ENCODE measurements at places on chromosomes 12 and 14. TPM values are rescaled to one million over a fixed set of nuclear protein-coding genes. Genes with fewer than 3 reads are reported as not detected.

DNA sequence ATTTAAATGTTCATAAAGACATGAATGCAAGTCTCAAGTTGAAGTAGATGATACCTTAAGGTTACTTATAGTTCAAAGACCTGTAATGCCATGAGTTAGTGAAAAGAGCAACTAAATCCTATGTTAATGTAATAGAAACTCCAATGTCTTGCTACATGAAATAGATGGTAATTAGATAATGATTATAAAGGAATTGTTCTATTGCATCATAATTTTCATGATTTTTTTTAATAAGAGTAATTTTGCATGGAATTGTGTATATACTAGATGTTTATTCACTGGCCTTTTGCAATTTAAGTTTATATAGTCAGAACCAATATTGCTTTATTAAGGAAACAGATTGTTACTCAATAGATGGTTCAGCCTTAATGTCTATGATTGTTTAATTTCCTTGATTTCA lies 115.5 kb upstream of the SYT10 start:
- H3K27ac ChIP-seq, result no peak overlapping the region
- DNase-seq, result no peak
- H3K4me1 ChIP-seq, result no peaks in the 10 kb centered on the region
- H3K4me3 ChIP-seq, result no peak overlapping the region
- H3K36me3 ChIP-seq, result no peaks in the 10 kb centered on the region

- no peak overlapping the region for H3K4me3 ChIP-seq
- H3K36me3 ChIP-seq, result no peaks in the 10 kb centered on the region
- no peaks in the 10 kb centered on the region for H3K27me3 ChIP-seq
- H3K4me1 ChIP-seq, result peaks cover 12% of the 10 kb centered on the region
- H3K27ac ChIP-seq, result no peak overlapping the region
Measured at GRCh38 chr12:104416136-104416535, 40.6 kb upstream of the CHST11 start.

SPX gene
- 4.0 TPM for total RNA-seq

- no peak overlapping the region for H3K27ac ChIP-seq
- no peaks in the 10 kb centered on the region for H3K36me3 ChIP-seq
- no peak for DNase-seq
- peaks cover 4% of the 10 kb centered on the region for H3K4me1 ChIP-seq
Measured at GRCh38 chr12:85275374-85275773, 4.6 kb upstream of the ALX1 start.

DNA sequence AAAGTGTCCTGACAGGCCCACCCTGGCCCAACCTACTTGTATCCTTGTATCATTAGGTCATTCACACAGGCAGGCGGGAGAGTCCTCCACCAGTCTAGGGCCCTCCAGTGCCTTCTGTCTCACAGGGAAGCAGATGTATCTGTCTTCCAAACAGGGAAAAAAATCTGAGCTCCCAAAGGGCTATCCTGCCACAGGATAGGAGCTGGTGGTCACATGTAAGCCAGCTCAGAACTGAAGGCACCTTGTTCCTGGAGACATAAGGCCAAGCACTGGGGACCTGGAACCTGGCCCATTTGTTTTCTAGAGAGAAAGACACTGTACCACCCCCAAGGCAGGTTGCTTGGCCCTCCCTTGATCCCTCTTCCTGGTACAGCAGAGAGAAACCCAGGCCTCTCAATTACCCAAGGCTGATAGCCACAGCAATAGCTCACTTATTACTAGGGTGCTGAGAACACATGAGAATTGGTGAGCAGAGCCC lies 19.4 kb upstream of the PLEKHH1 start:
- H3K36me3 ChIP-seq, result no peaks in the 10 kb centered on the region
- DNase-seq, result no peak
- H3K27me3 ChIP-seq, result peaks cover 78% of the 10 kb centered on the region
- no peak overlapping the region for H3K27ac ChIP-seq
- no peak overlapping the region for H3K4me3 ChIP-seq

DNA sequence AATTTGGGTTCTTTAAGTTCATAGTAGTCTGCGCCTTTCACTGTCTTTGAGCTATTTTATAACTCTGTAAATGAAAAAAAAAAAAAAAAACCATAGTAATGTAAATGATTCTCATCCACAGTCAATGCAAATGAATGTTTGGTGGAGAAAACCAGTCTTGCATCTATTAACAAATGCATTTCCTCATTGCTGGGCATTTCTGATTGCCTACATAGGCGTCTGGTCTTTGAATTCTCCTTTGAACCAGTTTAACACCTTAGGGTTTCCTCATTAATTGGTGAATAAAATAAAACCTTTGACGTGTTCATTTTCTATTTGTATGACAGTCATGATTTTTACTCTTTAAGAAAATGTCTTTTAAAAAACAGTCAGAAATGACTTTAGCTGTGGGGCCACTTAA lies 114.8 kb downstream of the C12orf75 start:
- no peak overlapping the region for H3K27ac ChIP-seq
- no peak overlapping the region for H3K4me3 ChIP-seq
- no peaks in the 10 kb centered on the region for H3K27me3 ChIP-seq
- H3K4me1 ChIP-seq, result peaks cover 3% of the 10 kb centered on the region
- no peak for DNase-seq

SLCO1B1 gene
- not detected for total RNA-seq

DNA sequence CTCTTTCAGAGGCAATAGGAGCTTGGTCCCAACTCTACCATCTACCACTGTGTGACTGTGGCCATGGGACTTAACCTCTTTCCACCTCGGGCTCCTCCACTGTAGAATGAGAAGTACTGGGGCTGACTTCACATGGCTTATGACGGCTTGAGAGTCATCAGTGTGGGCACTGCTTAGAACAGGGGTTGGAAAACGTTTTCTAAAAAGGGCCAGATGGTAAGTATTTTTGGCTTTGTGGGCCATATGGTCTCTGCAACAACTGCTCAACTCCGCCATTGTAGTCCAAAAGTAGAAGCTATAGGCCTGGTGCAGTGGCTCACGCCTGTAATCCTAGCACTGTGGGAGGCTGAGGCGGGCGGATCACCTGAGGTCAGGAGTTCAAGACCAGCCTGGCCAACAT lies 69.2 kb upstream of the LTA4H start:
- H3K36me3 ChIP-seq, result no peaks in the 10 kb centered on the region
- H3K4me1 ChIP-seq, result no peaks in the 10 kb centered on the region
- H3K27ac ChIP-seq, result no peak overlapping the region
- no peak for DNase-seq

- no peak for DNase-seq
- peak overlapping the region; percentile 85 for H3K4me3 ChIP-seq
- peak overlapping the region; percentile 76 for H3K27ac ChIP-seq
- H3K27me3 ChIP-seq, result peaks cover 5% of the 10 kb centered on the region
Measured at GRCh38 chr12:4320497-4320852, 538 bp upstream of the TIGAR start.

GRCh38 chr12:109743076-109743910 lies 29.7 kb downstream of the FAM222A start:
- DNase-seq, result no peak
- no peak overlapping the region for H3K4me3 ChIP-seq
- H3K27me3 ChIP-seq, result no peaks in the 10 kb centered on the region
- H3K36me3 ChIP-seq, result no peaks in the 10 kb centered on the region

DNA sequence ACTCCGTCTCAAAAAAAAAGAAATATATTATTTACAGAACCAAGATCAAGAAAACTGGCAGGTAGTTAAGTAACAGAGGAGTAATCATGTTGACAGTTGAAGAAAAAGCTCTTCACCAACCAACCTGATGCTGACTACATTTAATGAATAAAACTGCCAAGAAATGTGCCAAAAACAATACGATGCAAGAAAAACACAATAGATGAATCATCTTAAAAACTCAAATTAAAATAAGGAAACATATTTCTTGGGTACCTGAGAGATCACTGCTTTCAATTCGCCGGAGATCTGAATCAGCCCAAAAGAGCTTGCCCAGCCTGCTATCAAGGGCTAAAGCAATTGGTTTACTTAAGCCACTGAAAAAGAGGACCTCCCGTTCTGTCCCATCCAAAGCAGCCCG lies 76.4 kb downstream of the BCL2L14 start:
- H3K36me3 ChIP-seq, result peaks cover 22% of the 10 kb centered on the region
- no peak overlapping the region for H3K4me3 ChIP-seq
- no peaks in the 10 kb centered on the region for H3K27me3 ChIP-seq

MYH6 gene
- 0.03 TPM for total RNA-seq

- H3K36me3 ChIP-seq, result no peaks in the 10 kb centered on the region
- no peak overlapping the region for H3K4me3 ChIP-seq
- H3K27ac ChIP-seq, result no peak overlapping the region
- no peak for DNase-seq
Measured at GRCh38 chr14:42407153-42407552, 800.5 kb downstream of the LRFN5 start.

SYT1 gene
- total RNA-seq, result 36.9 TPM

GRCh38 chr14:37063467-37064240 lies 108.8 kb downstream of the SLC25A21 start:
- no peak for DNase-seq
- H3K4me3 ChIP-seq, result no peak overlapping the region
- no peaks in the 10 kb centered on the region for H3K36me3 ChIP-seq
- no peaks in the 10 kb centered on the region for H3K27me3 ChIP-seq

- H3K4me1 ChIP-seq, result peaks cover 9% of the 10 kb centered on the region
- H3K27ac ChIP-seq, result peak overlapping the region; percentile 30
- H3K4me3 ChIP-seq, result no peak overlapping the region
- H3K36me3 ChIP-seq, result no peaks in the 10 kb centered on the region
- no peaks in the 10 kb centered on the region for H3K27me3 ChIP-seq
Measured at GRCh38 chr14:81516986-81517797, 16.5 kb downstream of the SEL1L start.

DNA sequence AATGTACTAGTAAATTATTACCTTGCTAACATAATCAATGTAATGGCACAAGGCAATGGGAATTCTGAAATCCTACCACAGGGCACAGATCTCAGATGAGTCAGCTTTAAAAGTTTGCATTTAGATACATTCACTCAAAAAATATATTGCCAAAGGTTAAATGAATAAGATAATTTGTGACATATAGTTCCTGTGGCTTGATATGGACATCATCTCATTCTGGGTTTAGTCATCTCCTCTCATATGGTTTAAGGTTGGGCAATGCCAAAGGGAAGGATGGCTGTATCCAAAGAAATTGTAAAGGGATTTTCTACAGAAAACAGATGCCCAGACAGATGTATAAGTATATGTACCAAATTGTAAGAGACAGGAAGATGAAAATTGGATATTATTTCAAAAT lies 1065.0 kb downstream of the LRFN5 start:
- H3K27ac ChIP-seq, result no peak overlapping the region
- H3K36me3 ChIP-seq, result no peaks in the 10 kb centered on the region
- no peaks in the 10 kb centered on the region for H3K27me3 ChIP-seq
- no peak overlapping the region for H3K4me3 ChIP-seq
- no peaks in the 10 kb centered on the region for H3K4me1 ChIP-seq

DNA sequence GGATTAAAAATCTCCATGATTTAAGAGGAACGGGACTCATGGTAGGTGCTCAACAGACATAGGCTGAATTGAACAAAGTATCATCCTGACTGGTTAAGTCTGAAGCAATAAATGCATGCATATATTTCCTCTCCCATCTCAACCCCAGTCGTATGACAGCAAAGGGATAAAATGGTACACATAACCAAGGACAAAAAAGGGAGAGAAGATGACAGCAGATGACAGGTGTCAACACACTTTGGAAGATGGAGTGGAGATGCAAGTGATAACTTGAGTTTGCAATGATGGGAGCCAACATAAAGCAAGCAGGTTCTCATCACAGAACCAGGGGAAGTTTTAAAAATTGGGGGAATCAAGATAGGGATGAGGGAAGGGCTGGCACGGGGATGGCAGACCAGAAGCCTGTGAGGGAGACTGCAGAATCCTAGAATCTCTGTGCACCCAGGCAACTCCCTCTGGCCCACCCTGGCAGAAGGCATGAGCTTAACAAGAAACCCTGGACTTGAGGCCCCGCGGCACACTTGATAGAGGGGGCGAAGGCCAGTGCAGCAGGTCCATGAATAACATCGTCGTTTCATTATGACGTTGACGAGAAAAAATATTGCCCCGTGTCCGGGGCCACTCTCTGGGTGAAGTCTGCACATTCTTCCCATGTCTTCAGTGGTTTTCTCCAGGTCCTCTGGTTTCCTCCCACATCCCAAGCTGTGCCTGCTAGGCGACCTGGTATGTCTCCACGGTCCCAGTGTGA lies 5.0 kb downstream of the C1RL start:
- H3K36me3 ChIP-seq, result peaks cover 15% of the 10 kb centered on the region
- no peak overlapping the region for H3K4me3 ChIP-seq
- no peak overlapping the region for H3K27ac ChIP-seq
- no peaks in the 10 kb centered on the region for H3K4me1 ChIP-seq

TMEM52B gene
- total RNA-seq, result not detected

- H3K4me1 ChIP-seq, result peaks cover 25% of the 10 kb centered on the region
- no peak for DNase-seq
- H3K36me3 ChIP-seq, result no peaks in the 10 kb centered on the region
- H3K27ac ChIP-seq, result no peak overlapping the region
Measured at GRCh38 chr12:51369581-51369980, 21.6 kb downstream of the GALNT6 start.

OR4K17 gene
- not detected for total RNA-seq

- peaks cover 4% of the 10 kb centered on the region for H3K4me1 ChIP-seq
- H3K36me3 ChIP-seq, result no peaks in the 10 kb centered on the region
- no peak overlapping the region for H3K4me3 ChIP-seq
- no peaks in the 10 kb centered on the region for H3K27me3 ChIP-seq
- DNase-seq, result no peak
- no peak overlapping the region for H3K27ac ChIP-seq
Measured at GRCh38 chr12:75913502-75914351, 117.8 kb downstream of the PHLDA1 start.
